ENCODE measurements at places on chromosomes 3 and 15.

- no peak for DNase-seq
These were observed 97.1 kb upstream of the PRR20G start for GRCh38 chr3:127384717-127385539.

DNA sequence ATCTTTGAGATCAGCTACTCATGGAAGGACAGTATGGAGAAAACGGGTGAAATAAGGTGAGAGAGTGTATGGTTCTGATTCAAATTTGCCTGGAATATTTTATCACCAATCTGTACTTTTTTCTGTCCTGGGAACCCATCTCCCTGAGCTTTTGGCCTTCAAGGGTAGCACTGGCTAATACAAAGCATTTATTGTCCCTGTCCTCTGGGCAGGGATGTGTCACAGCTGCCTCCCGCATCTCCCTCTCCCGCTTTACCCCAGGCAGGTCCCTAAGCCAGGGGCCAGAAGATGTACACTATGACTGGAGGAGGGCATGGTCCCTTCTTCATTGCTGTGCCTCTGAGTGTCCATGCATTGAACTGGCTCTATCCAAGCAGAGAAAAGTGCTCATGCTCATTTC lies 201.7 kb upstream of the CHRNA7 start:
- DNase-seq: no peak

- DNase-seq: no peak
These were observed 33.8 kb upstream of the RAB11A start for GRCh38 chr15:65835447-65835846.

GRCh38 chr3:33238923-33239322 lies 20.3 kb upstream of the SUSD5 start:
- DNase-seq: no peak

DNA sequence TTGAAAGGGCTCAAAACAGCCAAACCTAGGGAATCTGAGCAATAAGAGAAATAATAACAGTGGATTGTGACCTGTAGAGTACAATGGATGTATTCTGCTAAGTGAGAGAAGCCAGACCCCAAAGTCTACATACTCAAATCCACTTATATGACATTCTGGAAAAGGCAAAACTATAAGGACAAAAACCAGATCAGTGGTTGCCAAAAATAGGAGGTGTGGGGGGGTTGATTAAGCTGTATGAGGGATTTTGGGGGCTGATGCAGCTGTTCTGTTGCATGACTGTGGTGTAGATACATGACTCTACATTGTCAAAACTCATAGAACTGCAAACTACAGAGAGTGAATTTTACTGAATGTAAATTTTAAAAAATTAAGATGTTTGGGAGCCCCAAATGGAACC lies 20.1 kb upstream of the CGNL1 start:
- no peak for DNase-seq

GRCh38 chr3:38204599-38205471 lies 39.5 kb downstream of the OXSR1 start:
- no peak for DNase-seq

DNA sequence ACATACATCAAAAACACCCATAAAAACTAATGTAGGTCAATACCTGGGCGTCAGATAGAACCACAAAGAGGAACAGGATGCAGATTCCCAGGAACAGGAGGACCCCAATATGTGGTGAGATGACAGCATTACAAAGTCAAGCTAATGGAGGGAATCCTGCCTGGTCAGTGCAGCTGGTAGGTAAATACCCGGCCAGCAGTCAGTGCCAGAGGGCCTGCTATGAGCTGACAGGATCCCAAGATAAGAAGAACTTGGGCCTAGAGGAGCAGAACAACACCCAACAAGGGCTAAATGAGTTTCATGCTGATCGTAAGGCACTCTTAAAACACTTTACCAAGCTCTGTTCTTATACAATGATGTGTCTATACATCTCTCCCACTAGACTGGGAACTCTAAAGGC lies 61.2 kb upstream of the KCNMB2 start:
- no peak for DNase-seq

DNA sequence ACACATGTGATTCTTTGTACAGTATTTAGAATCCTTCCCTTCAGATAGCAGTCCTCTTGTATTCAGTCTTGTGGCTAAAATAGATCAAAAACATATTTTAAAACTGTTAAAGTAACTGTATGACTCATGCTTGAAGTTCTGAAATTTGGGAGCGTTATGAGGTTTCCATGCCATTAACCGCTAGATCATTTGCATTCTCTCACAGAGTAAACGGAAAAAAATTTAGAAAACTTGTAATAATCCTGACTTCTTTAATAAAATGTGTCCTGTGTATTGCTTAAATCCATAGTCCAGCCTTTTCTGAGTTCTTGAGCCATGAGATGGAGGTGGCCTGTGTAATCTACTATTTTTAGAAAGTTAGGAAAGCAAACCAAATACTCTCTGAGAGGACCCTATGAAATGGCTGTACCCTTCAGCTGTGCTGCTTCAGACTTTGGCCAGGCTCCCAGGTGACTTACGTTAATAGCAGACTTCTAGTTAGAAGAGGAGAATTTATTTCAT lies 33.8 kb downstream of the MBNL1 start:
- DNase-seq: no peak

Measured in stimulated activated naive B cell treated with anti-CD40 and anti-IgM and Interleukin-4, amounts not matched to agents 10 μg/mL and 1 μg/mL and 100 μg/mL, for 72 hours (primary cell).